Effector memory CD8-positive, alpha-beta T cell (primary cell): ENCODE measurements at places on chromosomes 12 and 14.

GRCh38 chr14:68819260-68819691 is 26.4 kb upstream of the ZFP36L1 start:
- no peak for DNase-seq

DNA sequence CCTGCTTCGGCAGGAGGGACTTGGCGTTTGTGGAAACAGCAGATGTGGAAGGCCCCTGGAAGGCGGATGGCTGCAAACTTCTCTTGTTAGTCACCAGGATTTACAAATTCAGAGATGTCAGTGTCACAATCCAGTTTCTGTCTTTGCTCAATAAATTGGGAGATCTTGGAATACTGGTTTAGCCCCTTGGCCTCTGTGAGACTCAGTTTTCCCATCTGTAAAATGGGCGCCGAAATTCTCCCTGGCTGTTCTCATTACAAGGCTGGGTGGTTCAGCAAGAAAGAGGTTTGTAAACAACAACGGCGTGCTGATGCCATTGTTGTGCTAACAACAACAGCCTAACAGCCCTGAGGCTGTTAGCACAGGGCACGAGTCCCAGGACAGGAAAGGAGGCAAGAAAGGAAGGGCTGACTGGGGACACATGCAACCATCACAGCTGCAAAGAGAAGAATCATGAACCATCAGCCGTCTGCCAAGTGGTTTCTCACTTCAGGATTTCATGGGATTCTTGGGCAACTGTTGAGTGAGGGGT is 127.5 kb downstream of the AACS start:
- DNase-seq = no peak

- no peak for DNase-seq
Measured at GRCh38 chr14:78278464-78279250, 108.5 kb downstream of the NRXN3 start.

DNA sequence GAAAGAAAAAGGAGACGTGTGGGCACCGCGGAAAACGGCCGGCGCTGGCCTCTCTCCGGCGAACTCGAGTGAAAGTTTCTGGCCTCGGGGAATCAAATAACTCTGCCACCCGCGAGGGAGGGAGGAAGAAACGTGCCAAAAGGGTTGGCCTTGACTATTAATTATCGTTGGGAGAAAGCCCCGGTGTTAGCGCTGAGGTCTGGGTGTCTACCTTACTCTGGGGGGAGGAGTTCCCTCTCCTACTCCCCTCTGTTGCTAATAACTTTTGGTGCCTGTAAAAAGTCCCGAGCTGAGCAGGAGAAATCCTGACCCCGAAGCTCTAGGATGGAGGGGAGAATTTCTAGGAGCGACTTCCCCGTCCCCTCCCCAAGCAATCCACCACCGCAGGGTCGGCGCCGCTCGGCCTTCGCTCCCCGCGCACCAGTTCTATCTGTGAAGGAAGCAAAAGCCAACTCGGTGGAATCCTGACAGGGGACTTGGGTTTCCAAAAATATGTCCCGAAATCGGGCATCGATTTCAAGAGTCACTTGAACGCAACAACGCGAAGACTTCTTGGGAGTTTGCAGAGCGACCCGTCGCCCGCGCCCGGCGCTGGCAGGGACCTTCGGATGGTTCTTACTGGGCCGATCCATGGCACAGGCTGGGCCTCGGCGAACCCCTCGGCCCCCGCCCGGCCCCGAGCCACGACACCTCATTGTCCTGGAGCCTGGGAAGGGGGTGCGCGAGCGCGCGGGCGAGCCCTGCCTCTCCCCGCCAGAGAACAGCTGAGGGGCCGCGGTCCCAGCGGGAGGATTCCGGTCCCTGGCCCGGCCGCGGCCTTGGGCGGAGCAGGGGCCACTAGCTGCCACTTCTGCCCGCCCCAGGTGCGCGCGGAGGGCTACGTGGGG is 1.7 kb downstream of the OTX2 start:
- no peak for DNase-seq

- no peak for DNase-seq
Measured at GRCh38 chr12:5520831-5521230, 88.9 kb downstream of the NTF3 start.

GRCh38 chr12:106687672-106688071 is 86.8 kb upstream of the RIC8B start:
- DNase-seq = no peak

DNA sequence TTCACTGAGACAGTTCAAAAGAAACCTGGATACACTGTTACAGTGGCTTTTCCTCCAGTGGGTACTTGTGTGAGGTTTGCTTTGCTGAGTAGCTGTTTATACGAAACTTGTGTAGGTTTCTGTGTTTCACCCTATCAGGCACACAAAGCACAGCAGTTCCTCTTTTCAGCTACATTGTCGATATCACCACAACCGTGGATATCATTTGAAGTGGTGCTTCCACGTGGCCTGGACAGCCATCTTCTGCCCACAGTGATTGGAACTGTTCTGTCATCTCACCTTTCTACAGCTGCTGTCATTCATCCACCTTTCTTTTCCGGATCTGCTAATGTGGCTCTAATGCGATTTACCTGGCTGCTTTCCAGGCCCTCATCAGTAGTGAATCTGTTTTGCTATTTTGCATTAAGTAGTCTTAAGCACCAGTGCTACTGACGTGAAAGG is 368.8 kb downstream of the SYT1 start:
- DNase-seq = no peak

- DNase-seq = no peak
Measured at GRCh38 chr12:95838125-95838524, 20.6 kb upstream of the SNRPF start.

DNA sequence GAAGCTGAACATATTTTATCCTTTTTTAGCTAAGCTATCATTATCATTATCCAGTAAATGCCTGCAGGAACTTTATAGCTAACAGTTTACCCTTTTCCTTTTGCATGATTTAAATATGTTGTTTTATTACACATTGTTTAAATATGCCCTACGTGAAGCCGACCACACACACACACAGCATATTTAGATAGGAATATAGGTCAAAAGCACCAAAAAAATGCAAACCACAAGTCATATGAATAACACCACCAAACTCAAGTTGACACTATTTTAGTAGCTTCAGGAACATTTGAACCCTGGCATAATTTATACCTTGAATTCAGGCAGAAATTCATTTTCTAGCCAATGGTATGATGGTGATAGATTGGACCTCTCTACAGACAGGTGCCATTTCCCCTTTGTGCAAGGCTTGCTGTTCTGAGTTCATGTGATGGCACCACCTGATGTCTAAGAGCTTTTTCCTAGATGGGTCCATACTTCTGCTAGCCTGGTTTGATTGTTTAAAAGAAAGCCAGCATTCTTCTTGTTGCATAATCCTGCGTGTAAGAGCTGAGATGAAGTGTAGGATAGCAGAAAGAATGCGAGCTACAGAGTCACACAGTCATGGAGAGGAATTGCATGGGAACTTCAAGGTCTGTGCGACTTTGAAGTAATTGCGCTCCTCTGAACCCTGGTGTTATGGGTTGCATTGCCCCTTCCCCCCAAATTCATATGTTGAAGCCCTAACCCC is 454.8 kb upstream of the SOX5 start:
- DNase-seq = no peak

DNA sequence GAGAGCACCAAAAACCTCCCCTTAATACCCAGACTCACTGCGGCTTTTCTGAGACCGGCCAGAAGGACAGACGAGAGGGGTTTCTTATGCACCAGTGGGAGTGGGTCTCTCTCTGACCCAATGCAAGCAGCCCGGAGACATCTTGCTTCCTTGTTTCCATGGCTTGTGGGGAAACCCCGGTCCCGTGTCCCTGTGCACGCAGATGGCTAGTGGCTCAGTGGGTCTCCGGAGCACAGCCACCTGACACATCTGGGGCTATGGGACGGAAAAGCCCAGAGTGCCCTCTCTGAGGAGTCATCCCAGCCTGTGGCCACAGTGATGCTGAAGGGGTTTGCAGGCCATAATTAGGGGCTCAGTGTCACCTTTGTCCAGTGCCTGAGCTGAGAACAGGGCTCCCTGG is 197.6 kb downstream of the PHETA1 start:
- no peak for DNase-seq

- DNase-seq = no peak
Measured at GRCh38 chr14:53452005-53452673, 299.0 kb upstream of the DDHD1 start.

- no peak for DNase-seq
Measured at GRCh38 chr14:61737915-61738314, 24.3 kb upstream of the SNAPC1 start.

- DNase-seq = no peak
Measured at GRCh38 chr14:20001863-20002262, at the start of gene OR4Q2. OR4Q2 (plus strand) TSS chr14:20002163.

DNA sequence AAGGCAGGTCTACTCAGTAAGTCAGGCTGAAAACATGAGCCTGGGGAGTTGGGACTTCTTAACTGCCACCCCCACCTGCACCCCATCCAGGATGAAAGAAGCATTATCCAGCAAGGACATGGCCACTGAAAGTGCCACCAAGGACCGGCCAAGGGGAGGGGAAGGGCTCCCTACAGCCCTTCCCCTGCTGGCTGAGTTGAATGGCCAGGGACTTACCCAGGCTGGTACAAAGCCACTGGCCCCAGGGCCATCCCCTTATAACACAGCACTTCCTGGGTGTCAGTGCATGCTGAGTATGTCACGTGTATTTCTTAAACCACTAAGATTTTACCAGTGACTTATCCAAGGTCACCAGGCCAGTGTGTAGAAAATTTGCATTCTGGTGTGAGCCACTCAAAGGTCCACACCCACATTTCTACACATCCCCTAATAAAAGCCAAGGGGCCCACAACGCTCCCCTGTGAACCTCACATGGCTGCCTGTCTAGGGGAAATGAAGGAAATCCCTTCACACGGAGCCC is 29.3 kb upstream of the ZFP36L1 start:
- DNase-seq = no peak

- DNase-seq = no peak
Measured at GRCh38 chr12:32987512-32987911, 90.9 kb upstream of the PKP2 start.

GRCh38 chr14:61524211-61524806 is 171.0 kb upstream of the HIF1A start:
- DNase-seq = no peak

- DNase-seq = no peak
Measured at GRCh38 chr14:93055651-93056115, 60.0 kb downstream of the ITPK1 start.

GRCh38 chr14:54610051-54610977 is 43.4 kb downstream of the SAMD4A start:
- DNase-seq = no peak

DNA sequence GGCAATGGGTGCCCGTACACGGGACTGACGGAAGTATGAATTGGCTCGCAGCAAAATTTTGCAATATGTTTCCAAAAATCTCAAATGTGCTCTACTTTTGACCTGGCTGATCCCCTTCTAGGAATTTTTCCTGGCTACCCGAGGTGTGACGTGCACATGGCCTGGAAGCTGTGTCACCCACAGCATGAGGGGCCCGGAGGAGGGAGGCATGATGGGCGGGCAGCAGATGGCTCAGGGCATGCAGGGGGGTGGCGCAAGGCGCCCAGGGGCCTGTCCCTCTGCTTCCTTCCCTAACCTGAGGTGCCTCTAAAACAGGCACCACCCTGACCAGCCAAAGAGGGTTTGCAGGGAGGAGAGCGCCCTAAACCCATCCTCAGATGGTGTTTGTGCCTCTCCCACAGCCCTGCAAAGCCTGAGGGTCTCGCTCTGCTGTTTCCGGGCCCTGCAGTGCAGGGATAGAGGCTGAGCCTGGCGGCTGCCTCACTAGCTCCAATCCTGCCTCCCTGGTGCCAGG is 6.7 kb downstream of the GPR132 start:
- no peak for DNase-seq

DNA sequence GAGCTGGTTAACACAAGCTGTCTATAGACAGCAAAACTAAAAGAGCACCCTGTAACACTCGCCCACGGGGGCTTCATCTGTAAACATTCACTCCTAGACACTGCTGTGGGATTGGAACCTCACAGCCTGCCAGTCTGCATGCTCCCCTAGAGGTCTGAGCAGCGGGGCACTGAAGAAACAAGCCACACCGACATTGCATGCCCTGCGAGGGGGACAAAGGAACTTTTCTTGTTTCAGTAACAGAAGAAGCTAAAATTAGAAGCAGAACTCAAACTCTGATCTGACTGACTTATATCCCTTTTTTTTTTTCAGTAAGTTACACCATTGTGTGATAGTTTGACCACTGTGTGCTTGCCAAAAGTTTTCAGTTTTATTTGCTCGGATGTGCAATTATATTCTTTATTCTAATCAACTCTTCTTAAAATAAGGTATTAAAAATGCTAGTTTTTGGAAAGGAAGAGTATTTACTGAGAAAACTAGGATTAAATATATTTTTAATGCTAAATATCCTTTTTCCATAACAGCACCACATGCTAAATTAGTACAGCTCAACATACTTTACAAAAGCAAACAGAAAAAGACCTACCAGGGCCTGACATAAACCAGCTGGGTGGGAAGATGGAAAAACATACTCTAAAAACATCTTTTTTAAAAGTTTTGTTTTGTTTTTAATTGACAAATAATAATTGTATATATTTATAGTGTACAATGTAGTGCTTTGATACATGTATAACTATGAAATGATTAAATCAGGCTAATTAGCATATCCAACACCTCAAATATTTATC is 100.2 kb downstream of the EPS8 start:
- DNase-seq = no peak

DNA sequence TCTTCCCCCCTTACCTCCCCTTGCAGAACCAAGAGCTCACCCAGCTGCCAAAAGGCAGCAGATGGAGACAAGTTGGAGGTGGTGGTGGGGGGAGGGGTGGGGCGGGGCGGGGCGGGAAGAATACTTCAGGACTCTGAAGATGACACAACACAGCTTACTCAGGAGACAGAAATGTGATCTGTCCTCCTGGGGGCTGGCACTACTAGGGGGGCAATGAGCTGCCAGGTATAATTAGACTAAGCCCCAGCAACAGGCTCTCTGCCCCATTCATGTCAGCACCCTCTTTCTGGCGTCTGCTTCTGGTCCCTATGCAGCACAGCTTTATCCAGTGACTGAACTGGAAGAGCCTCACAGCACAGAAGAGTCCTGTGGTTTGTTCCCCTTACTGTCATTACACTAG is 407.0 kb downstream of the MED13L start:
- DNase-seq = no peak

DNA sequence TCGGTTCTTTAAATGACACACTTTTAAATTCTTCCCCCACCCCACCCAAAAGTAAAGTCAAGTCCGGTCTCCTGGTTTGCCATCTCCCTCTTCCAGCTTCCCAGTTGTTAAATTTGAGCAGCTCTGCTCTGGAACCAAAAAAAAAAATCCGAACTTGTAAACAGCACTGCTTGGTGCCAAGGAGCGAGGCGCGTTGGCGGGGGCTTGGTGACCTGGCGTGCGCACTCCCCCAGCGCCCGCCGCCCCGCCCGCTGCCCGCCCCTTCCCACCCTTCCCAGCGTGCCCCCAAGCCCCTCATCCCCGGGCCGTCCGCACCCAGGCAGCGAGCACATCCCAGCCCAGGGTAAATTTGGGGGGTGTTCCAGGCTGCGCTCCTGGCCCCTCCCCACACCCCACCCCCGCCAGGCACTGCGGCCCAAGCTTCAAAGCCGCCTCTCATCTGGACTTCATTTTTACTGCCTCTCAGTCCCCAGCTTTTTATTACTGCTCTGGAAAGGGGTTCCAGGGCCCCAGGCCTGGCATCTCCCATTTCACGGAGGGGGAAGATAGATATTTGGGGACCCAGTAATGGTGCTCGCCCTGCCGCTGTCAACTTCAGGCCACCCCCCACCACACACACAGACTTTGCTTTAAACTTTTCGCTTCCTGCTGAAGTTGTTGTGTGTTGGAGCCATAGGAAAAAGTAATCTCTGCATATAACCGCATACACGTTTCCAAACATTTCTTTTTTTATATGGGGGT is 11.7 kb upstream of the ITGB7 start:
- no peak for DNase-seq
